Cortex of kidney (tissue), 1 donor: ENCODE measurements at places on chromosomes 11 and 22.

- no peak for DNase-seq
Measured at GRCh38 chr11:24351179-24351578, 145.7 kb upstream of the LUZP2 start.

- DNase-seq, result no peak
Measured at GRCh38 chr11:9943386-9944110, 279.7 kb downstream of the SWAP70 start.

DNA sequence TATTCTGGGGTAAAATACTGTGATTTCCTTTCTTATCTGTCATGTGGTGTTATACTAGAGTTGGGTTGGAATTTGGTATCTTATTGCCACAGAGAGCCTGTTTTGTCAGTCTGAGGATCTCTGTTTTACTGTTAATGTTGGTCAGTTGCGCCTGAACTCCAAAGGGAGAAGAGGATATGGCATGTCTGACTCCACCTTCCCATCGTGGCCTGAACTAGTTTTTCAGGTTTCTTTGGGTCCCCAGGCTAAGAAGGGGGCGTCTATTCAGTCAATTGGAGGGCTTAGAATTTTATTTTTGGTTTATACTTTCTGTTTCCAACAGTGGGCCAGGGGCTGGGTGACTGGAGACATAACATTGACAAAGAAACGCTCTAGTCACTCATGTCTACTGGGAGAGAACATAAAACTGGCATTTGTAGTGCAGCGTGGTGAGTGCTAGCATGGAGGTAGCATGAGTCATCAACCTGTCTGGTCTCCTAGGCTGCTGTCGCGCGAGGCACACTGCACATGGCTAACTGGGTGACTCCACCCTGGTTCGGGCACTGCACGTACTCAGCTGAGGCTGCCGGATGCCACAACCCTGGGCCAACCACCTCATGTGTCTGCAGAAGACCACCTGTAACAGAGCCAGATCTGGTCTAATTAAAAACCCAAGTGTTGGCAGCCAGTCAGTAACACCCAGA, 120.1 kb upstream of the OR9Q1 start:
- no peak for DNase-seq

GRCh38 chr11:21988477-21988876, 204.4 kb upstream of the ANO5 start:
- DNase-seq, result no peak

DNA sequence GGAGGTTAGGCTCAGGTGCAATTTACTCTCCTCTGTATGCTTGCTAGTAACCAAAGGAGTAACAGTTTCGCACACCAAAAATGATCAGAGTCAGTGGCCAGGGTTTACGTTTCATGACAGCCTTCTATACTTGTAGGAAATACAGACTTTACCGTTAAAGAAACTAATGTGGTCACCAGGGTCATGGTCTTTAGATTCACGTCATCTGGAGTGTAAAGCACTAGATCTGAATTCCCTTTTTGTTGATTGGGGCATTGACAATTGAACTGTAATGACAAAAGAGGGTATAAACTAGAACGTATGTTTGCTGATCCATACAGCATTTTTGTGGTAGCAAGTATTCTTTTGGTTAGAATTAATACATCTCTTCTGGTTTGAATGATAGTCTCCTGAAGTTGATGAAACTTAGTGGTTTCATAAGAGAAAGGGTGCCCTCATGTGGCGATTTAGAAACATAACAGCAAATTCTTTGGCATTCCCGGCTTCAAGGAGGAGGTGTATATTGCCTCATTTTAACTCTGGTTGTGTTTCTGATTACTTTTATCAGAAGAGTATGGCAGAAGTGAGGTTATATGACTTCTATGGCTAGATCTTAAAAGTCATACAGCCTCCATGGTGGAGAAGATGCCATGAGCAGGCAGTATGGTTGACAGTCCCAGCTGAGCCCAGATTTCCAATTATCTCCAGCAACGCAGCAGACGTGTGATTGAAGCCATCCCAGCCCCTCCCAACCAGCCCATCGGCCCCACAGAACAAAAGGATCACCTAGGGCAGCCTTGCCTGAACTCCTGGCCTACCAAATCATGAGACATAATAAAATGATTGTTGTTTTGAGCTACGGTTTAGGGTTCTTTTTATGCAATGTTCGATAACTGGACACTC, 35.1 kb downstream of the MMP7 start:
- no peak for DNase-seq

DNA sequence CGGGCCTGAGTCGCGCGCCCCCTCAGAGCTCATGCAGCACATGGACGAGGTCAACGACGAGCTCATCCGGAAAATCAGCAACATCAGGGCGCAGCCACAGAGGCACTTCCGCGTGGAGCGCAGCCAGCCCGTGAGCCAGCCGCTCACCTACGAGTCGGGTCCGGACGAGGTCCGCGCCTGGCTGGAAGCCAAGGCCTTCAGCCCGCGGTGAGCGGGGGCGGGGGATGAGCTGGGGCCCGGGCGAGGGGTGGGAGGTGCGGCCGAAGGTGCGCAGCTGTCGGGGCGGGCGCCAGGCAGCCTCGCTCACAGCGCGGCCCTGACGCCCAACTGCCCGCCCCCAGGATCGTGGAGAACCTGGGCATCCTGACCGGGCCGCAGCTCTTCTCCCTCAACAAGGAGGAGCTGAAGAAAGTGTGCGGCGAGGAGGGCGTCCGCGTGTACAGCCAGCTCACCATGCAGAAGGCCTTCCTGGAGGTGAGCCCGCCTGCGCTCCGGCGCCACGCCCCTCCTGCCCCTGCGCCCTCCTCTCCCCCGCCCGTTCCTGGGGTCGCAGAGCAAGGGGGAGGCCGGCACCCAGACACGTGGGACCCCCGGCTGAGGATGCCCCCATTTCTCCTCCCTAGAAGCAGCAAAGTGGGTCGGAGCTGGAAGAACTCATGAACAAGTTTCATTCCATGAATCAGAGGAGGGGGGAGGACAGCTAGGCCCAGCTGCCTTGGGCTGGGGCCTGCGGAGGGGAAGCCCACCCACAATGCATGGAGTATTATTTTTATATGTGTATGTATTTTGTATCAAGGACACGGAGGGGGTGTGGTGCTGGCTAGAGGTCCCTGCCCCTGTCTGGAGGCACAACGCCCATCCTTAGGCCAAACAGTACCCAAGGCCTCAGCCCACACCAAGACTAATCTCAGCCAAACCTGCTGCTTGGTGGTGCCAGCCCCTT, 20.5 kb downstream of the EPS8L2 start:
- no peak for DNase-seq

DNA sequence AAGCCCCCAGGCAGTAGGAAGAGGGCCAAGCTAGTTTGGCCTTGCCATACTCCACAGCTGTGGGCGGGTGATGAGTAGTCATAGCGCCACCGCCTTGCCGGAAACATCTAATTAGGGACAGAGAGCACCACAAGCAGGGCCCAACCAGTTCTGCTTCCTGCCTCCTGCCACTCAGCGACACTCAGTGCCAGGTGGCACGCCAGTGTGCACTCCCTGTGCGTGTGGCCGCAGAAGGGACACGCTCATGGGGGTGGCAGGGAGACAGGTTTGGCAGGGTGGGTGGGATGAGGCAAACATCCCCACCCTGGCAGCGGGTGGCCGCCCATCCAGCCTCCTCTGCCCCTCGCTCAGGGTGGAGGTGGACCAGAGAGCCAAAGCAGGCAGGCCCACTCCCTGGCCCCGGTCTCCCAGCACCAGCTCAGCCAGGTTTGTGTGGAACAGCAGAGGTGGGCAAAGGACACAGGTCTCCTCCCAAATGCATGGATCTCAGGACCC, 4.9 kb downstream of the OVOL1 start:
- no peak for DNase-seq

DNA sequence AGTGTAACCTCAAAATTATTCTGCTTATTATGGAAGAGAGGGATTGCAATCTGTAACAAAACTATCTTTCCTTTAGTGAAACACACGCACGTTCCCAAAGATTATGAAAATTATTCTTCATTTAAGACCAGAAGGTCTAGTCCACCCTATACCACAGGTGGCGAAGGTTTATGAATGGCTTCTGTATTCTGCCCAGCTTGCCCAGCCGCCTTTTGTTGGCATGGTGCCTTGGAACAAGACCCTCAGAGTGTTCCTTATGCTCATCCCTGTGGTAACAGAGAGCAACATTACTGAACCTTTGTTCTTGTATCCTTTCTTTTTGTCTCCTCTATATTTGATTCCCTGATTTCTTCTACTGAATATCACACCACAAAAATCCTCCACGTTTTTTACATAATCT, 116.4 kb downstream of the FAR1 start:
- DNase-seq, result no peak

DNA sequence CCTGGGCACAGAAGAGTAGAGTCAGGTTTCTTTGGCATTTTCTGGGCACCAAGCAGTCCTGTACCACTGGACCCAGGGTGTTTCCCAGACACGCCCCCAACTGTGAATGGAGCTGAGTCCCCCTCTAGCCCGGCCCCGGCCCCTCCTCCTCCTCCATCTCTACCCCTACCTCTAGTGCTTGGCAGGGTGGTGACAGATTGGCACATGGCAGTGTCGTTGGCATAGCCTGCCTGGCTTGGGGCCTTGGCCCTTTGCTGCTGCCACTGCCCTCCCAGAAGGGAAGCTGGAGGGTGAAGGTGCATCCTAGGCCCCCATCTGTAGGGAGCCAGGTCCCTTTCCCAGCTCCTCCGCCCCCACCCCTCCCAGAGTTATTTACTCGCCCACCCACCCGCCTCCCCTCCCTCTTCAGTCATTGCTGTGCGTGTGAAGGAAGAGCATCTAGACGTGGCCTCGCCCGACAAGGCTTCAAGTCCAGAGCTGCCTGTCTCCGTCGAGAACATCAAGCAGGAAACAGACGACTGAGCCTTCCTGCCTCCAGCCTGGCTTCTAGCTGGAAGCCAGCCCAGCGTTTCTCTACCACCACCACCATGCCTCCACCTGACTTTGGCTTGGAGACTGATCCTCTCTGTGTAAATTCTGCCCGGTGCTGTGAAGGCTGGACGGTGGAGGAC, 10.9 kb downstream of the CHADL start:
- no peak for DNase-seq

- no peak for DNase-seq
Measured at GRCh38 chr11:10666556-10667520, 26.7 kb downstream of the IRAG1 start.

DNA sequence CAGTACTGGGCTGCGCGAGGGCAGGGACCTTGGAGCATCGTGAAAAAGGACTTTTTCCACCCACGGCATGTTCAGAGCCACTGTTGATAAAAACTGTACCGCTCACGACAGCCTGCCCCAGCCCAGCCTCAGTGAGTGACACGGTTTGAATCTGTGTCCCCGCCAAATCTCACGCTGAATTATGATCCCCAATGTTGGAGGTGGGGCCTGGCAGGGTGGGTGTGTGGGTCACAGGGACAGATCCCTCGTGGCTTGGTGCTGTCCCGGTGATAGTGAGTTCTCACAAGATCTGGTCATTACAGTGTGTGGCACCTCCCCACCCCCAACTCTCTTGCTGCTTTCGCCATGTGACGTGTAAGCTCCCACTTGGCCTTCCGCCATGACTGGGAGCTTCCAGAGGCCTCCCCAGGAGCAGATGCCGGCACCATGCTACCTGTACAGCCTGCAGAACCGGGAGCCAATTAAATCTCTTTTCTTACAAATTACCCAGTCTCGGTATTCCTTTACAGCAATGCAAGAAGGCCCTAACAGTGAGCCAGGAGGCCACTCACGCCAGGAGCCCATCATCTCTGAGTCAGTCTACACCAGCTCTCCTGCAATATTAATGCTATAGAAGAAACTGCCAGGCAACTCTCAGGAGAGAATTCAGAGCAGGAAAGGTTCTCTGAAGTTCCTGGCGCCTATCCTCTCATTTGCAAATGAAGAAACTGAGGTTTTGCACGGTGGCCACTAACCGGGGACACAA, 1.3 kb downstream of the TOLLIP start:
- no peak for DNase-seq

DNA sequence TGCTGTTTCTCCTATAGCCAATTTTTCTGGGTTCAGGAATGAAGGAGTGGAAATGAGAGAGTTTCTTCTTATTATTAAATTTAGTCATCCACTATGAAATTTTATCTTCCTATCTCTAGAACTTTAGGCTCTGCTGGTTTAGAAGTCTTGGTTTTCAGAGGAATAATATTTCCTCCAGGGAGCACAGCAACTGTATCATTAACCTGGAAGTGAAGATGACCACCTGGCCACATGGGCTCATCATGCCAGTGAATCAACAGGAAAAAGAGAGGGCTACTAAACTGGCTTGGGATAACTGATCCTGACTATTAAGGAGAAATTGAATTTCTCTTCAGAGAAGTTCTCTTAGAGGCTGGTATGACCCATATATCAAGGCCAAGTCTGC, 44.4 kb downstream of the ADM start:
- no peak for DNase-seq

- no peak for DNase-seq
Measured at GRCh38 chr22:44172370-44173108, 8.2 kb upstream of the PARVG start.

GRCh38 chr11:107587306-107587979, 3.5 kb upstream of the ELMOD1 start:
- no peak for DNase-seq

DNA sequence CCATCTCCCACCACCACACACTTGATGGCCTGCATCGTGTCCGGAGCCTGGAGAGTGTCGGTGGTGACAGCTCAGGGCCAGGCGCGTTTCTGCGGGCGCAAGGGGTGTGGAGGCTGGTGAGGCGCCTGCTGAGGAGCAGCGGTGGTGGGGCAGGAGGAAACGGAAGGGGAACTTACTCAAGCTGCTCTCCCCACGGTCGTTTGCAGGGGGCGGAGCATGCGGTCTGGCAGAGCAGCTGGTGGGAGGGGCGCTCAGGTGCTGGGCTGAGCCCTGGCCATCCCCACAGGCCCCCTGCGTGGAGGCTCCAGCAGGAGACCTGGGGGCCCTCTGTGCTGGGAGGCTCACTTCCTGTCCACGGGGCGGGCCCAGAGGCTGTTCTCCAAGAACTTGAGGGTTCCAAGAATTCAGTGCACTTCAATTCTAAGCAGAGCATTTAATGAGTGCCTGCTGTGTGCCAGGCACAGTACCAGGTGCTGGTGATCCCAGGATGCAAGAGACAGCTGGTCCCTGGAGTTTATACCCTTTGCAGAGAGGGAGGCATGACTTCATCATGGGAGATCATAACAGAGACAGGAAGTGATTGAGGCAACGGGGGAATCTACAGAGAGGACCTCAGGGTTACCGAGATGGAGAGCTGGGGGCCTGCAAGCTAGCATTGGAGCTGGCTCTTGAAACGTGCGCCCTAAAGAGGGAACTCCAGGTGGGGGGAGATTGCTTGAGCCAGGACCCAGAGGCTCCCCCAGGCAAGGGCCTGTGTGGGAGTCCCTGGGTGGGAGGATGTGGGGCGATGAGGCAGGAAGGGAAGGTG, at the start of gene RAC2:
Gene RAC2 (minus strand): TSS at position 156 of the 808 bp plus-strand sequence. CDS start 121 bp downstream, at position 35.
- DNase-seq, result no peak

DNA sequence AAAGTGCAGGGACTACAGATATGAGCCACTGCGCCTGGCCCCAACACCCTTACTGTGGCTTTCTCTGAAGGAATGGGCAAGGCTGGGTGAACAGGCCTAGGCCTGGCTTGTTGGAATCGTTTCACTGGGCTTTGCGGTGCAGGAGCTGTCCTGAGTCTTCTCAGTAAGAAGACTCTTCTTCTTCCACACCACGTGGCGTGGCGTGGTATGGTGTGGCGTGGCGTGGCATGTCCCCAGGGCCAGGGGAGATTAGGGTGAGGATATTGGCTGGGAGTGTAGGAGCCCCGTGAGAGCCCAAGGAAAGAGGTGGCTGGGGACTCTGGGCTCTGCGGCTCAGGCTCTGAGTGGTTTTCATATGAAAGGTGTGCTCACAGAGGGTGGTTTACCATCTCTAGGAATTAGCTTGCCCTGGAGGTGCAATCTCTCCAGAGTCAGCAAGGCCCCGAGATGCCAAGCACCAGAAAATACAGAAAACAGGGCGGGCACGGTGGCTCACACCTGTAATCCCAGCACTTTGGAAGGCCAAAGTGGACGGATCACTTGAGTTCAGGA, 70.7 kb downstream of the PARVB start:
- DNase-seq, result no peak
